ENCODE measurements at places on chromosomes 16 and 17.

GRCh38 chr16:52783616-52784015 is 236.7 kb upstream of the TOX3 start:
- no peak for DNase-seq

GRCh38 chr16:75312875-75313274 is 61.5 kb upstream of the BCAR1 start:
- no peak for DNase-seq

DNA sequence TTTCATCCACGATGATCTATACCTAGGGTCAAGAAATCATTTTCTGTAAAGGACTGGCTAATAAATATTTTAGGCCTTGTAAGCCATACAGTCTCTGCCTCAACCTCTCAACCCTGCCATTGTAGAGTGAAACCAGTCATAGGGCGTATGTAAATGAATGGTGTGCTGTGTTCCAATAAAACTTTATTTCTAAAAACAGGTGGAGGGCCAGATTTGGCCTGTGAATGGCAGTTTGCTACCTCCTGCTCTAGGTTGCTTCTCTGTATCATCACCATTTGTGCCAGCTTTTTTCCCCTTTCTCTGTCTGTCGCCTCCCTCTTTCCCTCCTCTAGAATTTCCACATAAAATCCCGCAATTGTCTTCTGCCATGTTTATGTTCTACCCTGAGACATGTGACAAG is 181.7 kb downstream of the XYLT1 start:
- no peak for DNase-seq

DNA sequence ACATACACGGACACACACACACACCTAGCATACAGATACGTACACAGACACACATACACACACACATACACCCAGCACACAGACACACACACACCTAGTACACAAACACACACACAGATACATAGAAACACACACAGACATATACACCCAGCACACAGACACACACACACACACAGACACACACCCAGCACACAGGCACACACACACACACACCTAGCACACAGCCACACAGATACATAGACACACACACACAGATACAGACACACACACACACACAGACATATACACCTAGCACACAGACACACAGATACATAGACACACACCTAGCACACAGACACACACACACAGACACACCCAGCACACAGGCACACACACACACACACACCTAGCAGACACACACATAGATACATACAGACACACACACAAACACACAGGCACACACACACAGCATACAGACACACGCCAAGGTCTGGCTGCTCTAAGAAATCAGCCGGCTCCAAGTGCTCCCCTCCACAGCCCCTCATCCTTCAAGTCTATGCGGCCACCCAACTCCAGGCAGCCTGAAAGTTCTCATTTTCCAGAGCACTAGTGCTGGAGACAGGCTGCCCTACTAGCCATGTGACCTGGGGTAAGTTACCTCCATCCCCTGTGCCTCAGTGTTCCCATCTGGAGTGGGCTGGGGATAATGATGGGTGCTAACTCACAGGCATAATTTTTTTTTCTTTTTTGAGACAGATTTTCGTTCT is 13.2 kb downstream of the NR1D1 start:
- DNase-seq = no peak

GRCh38 chr16:30533146-30533522 is 1.5 kb downstream of the ZNF747 start:
- no peak for DNase-seq

GRCh38 chr17:19705771-19706770 is 10.3 kb downstream of the SLC47A2 start:
- no peak for DNase-seq

DNA sequence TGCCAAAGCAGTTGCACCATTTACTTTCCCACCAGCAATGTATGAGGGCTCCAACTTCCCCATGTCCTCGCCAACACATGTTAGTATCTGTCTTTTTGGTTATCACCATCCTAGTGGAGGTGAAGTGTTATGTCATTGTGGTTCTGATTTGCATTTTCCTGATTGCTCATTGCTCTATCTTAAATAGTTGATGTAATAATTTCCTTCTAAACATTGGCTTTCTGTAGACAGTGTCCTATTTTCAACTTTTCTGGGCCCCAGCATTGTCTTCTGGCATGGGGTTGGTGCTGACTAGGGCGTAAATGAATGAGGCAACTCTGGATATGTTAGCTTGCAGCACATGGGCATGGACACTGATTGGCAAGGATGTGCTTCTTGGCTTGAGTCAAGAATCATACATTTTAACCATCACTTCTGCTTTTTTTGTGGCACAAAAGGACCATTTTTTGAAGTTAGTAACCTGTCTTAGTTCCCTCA is 25.1 kb downstream of the PLCG2 start:
- DNase-seq = no peak

- no peak for DNase-seq
These were observed 183.0 kb downstream of the PRKCA start for GRCh38 chr17:66485309-66485947.

GRCh38 chr16:17145029-17145428 is 325.7 kb downstream of the XYLT1 start:
- DNase-seq = no peak

GRCh38 chr16:2963074-2963722 is 877 bp upstream of the KREMEN2 start:
- no peak for DNase-seq

DNA sequence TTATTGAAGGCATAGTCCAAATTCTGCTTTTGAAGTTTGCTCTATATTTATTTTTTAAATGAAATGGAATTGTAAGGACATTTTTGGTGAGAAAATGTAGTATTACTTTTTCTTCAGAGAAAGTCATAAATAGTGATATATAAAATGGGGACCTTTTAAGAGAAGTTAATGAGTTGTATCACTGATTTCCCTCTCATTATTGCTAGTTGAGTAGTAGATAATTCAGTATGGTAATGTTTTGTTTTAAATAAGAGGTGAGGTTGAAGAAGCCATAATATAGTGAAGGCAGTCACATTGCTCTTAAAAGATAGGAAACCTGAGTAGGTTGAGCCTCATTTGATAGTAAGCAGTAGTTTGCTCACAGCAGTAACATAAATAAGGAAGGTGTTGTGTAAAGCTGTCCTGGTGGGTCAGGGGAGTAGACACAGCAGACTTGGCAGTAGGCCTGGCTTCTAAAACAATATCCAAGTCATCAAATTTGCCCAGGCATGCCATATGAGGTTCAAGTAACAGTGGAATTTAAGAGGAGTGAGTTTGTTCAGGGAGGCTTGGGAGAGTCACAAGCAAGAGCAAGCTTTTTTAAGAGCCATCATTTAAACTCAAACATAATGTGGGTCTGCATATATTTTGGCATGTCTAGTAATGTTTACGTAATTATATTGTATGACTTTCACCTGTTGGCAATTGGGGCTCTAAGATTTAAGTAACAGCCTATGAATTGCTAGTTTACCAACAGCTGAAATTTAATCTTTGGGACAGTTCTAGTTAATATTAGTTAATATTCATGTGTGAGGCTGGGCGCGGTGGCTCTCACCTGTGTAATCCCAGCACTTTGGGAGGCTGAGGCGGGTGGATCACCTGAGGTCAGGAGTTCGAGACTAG is 6.5 kb downstream of the NFATC3 start:
- no peak for DNase-seq

GRCh38 chr17:72937707-72938106 is 154.8 kb downstream of the SLC39A11 start:
- no peak for DNase-seq

- DNase-seq = no peak
These were observed 14.6 kb downstream of the RSL1D1 start for GRCh38 chr16:11836650-11837244.

DNA sequence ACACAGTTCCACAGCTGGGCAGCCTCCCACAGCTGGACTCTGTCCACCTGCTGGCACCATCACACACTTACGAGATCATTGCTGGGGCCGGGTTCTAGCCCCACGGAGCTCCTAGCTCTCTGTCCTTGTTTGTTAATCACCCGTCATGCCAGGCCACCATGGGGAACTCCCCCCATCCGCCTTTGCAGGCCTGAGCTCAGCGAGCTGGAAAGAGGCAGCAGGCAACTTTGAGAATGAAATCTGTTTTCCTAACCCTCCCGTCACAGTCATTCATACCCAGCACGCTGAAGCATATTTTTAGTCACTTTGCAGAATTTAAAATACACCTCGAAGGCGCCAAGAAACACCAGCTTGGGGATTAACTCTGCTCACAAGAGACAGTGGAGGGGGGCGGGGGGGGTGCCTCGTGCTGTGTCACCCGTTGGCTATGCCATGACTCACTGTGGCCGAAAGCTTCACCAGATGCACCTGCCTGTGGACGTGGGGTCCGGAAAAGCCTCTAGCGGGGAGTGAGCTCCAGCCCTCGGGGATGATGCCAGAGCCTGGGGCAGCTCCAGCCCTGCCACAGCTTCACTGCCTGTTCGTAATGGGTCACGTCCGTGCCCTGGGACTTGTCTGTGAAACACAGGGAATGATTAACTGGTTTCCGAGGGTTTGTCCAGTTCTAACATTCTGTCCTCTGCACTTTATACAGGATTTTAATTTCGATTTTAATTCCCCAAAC is 1.4 kb upstream of the SPNS2 start:
- DNase-seq = no peak

GRCh38 chr17:79412886-79413390 is 197.9 kb downstream of the RBFOX3 start:
- no peak for DNase-seq

DNA sequence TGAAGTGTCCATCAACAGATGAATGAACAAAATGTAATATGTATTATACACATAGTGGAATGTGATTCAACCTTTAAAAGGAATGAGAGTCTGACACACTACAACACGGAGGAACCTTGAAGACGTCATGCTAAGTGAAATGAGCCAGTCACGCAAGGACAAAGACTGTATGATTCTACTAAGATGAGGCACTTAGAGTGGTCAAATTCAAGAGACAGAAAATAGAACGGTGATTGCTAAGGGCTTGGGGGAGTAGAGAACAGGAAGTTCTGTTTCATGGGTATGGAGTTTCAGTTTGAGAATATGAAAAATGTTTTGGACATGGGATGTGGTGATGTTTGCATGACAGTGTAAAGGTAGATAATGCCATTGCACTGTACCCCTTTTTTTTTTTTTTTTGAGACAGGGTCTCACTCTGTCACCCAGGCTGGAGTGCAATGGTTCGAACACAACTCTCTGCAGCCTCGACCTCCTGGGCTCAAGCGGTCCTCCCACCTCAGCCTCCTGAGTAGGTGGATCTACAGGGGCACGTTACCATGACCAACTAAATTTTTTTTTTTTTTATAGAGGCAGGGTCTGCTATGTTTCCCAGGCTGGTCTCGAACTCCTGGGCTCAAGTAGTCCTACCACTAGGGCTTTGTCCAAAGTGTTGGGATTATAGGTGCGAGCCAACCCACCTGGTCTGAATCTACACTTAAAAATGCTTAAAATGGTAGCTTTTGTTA is 2.9 kb upstream of the CCDC102A start:
- no peak for DNase-seq

DNA sequence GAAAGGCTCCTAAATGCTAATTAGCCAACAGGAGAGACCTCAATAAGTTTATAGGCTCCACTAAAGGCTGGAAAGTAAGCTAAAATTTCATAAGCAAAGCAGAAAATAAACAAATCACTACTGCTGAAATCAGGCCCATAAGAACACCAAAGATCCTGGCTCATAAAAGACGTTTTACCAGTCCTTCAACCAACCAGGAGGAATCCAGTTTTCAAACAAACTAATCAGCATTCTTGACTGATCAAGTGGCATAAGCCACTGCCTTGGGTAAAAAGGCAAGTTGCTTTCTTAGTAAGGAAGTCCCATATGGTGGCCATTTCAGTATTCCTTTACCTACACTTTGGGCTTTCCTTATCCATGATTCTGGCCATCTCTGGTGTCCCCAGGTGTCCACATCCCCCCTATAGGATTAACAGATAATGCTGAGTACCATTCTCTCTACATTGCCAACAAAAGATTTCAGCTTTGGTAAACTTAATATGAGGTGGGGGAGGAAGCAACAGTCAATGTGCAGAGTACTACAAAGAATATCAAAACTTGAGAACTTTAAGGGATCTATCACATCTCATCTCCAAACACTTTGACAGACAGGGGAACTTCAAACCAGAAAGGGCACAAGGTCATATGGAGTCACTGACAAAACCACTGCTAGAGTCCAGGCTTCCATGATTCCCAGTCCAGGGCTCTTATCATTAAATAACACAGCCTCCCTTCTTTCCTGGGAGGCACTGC is 1.3 kb downstream of the TOM1L2 start:
- no peak for DNase-seq

DNA sequence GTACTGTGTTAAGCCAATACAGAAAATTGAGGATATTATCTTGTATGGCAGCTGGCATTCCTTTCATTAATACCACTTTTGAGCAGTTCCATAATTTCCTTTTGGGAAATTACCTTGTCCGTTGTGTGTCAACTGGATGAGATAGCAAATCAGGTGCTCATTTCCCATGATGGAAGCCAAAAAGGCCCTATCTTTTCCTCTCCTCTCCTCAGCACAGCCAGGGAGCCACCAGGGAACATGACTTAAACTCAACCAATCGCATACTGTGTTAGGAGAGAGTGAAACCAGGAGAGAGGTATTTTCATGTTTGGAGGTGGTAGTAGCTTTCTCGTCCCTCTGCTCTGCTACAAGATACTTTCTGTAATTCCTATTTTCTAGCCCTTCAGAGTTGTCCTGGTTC is 96.1 kb upstream of the TOX3 start:
- DNase-seq = no peak

GRCh38 chr16:62963846-62964245 is 927.6 kb upstream of the CDH8 start:
- DNase-seq = no peak

GRCh38 chr17:34675605-34676004 is 96.2 kb downstream of the TMEM132E start:
- DNase-seq = no peak

DNA sequence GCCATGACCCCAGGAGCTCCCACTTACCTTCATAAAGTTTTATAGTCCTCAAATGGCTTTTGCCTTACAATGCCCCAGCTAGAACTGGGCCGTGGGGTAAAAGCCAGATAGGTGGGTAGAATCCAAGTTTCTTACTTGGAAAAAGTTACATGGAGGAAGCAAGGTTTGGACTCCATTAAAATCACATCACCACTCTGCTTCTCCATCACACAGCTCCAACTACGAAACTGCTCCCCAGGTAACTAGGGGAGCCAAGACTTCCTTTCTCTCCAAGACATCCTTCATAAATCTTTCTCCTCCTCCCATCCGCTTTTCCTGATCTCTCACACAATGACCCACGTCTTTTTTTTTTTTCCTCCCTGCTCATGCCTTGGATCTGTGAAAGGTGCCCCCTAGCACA is 130.8 kb upstream of the RCVRN start:
- DNase-seq = no peak

GRCh38 chr17:17749921-17750320 is 68.7 kb downstream of the RAI1 start:
- DNase-seq = peak; percentile 36

DNA sequence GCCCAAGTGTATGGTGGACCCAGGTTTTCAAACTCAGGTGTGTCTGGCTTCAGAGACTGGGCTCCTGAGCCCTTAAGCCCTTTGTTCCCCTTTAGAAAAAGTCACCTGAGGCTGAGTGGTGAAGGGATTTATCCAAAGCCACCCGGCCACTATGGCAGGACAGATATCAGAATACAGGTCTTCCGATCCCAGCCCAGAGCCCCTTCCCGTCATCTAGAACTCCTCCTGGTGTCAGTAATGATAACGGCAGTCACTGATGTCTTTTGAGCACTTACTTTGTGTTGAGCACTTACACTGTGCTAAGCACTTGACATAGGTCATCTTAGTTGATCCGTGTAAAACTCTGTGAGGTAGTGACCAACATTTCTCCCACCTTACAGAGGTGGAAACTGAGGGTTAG is 16.6 kb downstream of the NOD2 start:
- no peak for DNase-seq
